ENCODE measurements at places on chromosomes 1 and 21.

DNA sequence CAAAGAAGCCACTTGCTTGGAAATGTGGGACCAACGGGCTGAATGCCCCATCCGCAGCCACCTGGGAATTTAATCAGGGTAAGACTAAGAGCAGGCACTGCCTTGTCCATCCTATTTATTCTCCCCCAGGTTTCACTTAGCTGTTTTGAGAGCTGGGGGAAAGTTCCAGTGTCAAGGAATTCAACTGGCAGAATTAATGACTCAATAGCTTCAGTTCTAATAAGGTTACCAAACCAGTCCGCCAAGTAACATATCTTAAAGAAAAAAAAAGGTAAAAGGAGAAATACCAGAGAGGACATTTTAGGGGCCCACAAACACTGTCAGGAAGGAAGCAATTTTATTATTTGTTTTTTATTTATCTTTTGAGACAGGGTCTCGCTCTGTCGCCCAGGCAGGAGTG lies 157.6 kb upstream of the SOD1 start:
- DNase-seq, result no peak

DNA sequence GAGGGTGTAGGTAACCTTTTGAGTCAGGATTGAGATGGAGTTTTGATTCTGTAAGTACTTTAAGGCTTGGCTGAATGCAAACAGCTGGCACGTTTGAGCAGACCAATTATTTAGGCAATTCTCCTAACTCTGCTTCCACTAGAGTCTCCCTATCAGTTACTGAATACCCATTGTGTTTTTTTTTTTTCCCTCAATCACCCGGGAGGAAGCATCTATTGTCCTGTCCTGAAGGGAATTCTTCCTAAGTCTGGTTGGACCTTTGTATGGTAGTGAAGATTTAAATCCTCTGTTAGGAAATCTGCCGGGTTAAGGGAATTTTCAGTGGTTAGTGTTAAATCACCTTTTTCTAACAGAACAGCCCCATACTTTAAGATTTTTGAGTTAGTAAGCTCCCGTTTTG lies 571.2 kb upstream of the USP24 start:
- DNase-seq, result no peak

DNA sequence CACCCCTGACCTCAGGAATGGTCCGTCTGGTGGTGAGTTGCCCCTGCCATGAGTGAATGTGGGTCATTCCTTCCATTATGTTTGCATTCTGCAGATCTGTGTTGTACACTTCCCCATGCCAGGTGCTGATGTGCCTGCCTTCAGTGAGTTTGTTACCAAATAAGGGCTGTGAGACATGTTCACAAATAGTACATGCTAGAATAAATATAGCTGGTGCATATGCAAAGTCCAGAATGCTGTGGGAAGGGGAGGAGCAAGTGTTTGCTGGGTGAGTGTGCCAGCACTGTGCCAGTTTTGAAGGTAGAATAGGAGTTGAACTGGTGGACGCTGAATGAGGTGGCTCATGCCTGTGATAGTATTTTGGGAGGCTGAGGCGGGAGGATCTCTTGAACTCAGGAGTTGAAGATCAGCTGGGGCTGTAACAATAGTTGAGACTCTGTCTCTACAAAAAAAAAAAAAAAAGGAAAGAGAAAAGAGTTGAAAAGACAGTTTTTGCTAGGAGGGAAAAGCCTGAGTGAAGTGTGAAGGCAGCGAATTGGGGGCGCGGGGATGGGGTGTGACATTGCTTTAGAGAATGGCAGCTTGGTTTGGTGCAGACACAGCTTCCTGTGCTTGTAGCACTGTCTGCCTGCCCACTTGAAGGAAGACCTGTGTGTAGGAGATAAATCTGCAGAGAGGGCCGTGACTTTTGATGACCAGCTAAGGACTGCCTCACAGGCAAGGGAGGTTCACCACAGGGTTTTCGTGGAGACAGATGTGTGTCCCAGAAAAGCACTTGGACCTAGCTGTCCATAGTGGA lies 61.1 kb downstream of the LGR6 start:
- no peak for DNase-seq

DNA sequence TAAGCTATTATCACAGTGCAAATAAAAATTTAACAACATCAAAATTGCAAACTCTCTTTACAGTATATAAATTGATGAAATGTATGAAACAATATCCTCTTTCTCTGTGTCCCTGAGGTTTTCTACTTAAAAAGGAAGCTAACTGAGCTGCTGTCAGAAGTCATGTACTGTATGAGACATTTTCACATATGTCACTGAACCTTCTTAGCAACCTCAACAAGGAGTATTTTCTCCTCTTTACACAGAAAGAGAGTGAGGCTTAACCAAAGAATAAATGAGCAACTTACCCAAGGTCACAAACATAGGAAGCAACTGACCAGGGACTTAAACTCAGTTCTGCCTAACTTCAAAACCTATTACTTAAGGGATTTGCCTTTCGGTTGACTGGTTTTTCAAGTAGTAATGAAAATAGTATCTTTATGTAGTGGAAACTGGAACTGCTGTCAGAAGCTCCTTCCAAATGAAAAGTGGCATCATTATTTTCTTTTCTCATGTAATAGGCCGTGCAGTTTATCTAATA lies 288.9 kb downstream of the LRRIQ3 start:
- no peak for DNase-seq

DNA sequence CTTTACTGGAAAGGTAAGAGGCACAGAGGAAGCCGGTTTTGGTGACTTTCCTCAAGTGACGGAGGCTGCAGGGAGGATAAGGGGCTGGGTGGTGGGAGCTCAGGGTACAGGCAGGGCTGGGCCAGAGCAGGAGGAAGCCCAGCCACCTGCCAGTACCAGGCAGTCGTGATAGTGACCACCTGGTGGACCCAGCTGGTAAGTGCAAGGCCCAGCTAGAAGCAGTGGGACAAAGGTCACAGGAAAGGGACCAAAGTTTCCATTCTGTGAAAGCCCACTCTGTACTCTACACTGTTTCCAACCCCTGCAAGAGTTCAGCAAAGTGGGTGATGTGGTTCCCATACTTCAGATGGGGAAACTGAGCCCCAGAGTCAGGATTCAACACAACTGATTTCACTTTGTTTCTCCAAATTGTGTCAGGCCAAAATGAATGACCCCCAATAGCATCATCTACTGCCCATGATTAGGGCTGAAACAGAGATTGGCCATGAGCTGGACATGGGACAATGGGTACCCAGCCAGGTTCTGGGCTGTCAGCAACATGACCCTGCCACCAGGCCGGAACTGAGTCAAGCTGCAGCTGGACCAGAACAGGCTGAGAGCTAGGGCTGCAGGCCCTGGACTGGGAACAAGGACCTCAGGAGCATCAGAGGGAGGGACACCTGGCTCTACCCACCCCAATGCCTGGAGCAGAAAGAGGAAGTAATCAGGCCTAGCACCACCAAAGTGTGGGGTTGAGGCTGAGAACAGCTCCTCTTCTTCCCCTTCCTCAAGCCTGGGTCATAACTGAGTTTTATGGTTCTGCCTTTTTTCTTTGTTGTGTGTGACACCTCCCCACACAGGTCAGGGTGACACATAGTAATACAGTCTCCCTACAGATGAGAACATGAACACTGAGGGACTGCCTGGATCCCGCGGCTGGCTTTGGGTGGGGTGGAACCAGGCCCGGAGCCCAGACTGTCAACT lies 50.2 kb downstream of the KCNN3 start:
- peak; percentile 16 for DNase-seq

DNA sequence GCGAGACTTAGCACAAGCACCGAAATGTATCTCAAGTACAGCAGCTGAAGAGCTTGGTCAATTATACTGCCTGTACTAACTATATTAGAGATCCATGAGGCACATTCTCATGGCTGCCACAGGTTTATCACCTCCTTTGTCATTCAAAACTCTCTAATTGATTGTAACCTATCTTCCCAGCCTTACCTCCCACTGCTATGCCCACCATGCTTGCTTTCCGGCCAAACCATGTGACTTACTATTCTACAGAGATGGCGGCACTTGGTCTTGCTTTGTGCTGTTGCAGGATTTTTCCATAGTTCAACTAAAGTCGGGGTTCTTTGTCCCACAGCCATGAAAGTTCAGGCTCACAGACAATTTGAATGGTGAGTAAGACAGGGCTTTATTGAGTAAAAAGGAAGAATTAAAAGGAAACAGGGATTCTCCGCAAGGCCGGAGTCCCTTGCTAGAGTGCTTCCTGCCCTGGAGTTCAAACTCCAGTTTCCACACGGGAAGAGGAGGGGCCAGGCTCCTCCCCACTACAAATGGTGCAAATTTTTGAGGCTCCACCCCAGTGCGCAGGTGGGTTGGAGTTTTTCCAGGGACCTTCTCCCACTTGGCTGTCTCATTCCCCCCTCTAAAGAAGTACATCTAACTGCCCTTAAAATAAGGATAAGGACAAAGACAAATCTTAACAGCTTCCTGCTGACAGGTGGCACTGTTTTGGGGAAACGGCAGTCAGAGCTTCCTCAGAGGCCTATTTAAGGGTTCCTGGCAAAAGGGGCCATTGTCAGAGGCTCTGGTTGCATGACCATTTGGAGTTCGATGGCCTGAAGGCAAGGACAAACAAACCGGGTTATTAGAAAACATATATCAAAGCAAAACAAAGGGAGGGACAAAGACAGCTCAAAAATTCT lies 28.7 kb downstream of the FMO2 start:
- no peak for DNase-seq
